Fibroblast of skin of scalp (primary cell): ENCODE measurements at places on chromosomes 1 and 21.

DNA sequence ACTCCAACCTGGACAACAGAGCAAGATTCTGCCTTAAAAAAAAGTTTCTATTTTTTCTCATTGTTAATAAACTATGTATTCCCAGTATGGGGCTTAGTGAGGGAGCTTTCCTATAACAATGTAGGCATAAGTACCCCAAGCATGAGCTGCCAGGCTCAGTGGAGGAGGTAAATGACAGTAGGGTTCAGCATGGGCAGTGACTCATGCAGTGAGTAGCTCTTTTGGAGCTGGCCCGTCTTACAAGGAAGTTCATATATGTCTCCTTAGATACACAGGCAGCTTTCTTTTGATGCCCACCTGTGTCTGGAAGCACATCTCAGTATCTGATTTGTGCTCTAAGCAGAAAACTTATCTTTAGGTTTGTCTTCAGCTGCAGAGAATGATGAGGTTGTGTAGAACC lies 57.9 kb downstream of the ZNF678 start:
- DNase-seq, result no peak

GRCh38 chr1:223731133-223731770 lies 18.9 kb downstream of the CAPN2 start:
- DNase-seq, result peak; percentile 77

- DNase-seq, result no peak
Observed at GRCh38 chr1:210024996-210025395, 87.0 kb downstream of the SYT14 start.

GRCh38 chr1:159900755-159901360 lies 893 bp upstream of the CFAP45 start:
- DNase-seq, result no peak

- DNase-seq, result peak; percentile 57
Observed at GRCh38 chr1:33654267-33654834, 181.9 kb downstream of the ZSCAN20 start.

DNA sequence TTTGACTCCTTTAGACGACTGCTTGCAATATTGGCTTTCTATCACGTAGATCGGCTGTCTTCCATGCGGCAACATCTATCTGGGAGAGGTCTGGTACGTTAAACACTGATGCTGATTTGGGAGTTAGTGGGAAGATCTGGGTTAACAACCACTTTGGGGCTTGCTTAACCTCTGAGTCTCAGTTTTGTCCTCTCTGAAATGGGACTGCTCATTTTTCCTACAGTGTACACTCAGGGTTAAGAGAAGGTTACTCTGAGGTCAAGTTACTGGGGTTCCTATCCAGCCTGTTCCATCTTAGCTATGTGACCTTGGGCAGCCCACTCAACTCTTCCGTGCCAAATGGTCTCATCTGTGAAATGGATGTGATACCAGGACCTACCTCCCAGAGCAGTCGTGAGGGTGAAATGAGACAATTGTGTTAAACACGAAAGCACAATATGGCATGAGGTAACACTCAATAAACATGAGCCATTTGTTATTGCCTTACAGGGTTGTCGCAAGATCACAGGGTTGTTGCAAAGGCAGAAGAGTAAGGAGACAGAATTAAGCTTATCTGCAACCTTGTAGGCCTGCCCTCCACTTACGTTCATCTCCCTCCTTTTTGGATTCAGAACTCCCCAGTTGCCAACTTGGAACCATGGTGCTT lies 5.6 kb downstream of the ABCA4 start:
- no peak for DNase-seq

GRCh38 chr21:46219591-46220239 lies 8.9 kb downstream of the LSS start:
- no peak for DNase-seq

GRCh38 chr1:74145086-74145485 lies 52.9 kb downstream of the LRRIQ3 start:
- DNase-seq, result no peak

DNA sequence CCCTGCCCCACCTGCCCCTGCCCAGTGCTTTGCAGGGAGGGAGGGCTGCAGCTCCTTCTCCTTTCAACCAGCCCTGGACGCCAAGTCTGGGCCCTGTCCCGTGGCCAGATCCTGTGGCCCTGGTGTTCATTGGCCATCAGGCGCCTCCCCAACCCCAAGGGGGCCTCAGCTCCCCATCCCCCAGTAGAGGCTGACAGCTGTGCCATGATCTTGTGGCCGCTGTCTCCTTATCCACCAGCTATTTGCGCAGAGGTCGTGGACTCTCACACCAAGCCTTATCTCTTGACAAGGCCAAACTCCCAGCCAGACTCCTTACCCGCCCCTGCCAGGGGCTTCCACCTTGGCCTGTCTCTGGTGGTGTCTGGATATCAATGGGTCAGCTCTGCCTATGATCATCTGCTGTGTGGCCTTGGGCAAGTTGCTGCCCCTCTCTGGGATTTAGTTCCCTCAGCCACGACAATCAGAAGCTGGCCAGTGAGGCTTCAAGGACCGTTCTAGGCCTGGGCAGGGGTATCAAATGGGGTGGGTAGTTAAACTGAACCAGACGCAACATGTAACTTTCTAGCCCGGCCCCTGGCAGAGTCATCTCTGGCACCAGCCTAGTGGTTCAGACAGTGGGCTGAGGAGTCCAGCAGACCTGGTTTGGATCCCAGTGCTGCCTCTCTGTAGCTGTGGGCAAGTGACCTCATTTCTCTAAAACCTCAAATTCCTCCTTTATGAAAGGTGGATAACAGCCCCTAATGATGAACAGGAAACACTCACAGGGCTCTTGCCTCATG lies 3.3 kb upstream of the COL8A2 start:
- DNase-seq, result peak; percentile 46

DNA sequence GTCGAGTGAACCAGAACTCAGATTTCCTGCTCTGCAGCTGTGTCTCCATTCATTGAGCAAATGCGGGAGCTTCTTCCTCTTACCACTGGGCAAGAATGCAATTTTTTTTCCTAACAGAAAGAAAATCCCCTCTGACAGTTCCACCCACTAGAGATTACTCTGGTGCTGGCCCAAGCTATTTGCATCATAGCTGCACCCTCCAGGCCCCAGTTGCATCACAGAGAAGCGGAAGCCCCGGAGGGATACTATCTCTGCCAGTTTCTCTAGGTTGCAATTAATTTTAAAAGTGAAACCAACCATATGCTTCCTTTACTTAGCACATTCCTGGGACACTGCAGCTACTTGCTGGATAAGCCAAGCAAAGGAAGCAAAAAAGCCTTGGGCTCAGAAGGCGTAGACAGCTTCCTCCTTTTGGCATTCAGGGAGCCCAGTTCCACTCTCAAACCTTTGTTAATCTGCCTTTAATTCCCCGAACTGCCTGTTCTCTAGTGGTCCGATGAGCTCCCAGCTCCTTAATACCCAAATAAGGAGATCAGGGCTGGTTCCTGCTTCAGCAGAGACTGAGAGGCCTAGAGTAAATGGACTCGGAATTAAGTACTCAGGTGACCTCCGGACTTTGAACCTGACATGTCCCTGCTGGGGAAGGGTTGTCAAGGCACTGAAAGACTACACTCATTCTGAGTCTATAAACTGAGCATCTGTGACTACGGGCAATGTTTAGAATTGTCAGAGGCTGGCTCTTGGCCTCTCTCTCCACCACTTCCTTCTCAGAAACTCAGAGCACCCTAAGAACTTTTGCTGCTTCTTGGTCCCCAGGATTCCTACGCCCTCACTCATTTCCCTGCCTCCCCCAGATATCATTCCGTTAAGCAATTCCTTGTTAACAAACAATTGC lies 72.5 kb upstream of the TNFSF18 start:
- DNase-seq, result peak; percentile 89

DNA sequence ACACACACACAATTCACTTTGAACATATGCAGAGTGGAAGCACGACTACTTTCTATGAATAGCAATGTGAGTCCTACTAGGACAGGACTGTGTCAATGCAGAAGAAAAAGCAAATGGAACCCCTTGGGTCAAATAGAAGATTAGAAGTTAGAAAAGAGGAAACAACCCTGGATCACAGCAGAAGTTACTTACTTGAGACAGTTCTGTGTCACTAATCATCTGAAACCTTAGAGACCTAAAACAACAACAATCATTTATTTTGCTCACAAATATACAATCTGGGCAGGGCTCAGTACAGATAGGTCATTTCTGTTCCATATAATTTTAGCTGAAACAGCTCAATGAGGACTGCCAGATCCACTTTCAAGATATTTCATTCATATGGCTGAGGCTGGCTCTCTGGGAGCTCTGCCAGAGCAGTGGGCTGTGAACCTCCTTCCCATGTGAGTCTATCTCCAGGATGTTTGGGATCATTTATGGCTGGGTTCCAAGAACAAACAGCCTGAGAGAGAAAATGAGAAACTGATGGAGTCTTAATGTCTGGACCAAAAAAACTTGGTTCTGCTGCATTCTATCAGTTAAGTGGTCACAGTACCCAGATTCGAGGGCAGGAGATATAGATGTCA lies 42.5 kb upstream of the IL10 start:
- peak; percentile 62 for DNase-seq
